Cortex of kidney (tissue), 1 donor: ENCODE measurements at places on chromosomes 1 and 21.

- DNase-seq = no peak
Measured at GRCh38 chr1:53065391-53065790, 3.4 kb downstream of the PODN start.

DNA sequence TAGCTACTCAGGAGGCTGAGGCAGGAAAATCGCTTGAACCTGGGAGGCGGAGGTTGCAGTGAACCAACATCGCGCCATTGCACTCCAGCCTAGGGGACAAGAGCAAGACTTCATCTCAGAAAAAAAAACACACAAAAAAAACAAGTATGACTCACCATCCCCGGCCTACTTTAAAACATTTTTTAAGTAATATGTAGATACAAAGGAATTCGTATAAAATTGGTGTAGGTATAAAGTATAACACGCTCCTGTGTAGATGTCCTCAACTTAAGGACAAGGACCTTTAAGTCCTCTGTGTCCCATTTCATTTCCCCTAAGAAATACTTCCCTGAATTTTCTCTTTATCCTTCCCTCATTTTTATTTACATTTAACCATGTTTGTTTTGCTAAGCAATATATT, 73.4 kb upstream of the PKN2 start:
- DNase-seq = no peak

DNA sequence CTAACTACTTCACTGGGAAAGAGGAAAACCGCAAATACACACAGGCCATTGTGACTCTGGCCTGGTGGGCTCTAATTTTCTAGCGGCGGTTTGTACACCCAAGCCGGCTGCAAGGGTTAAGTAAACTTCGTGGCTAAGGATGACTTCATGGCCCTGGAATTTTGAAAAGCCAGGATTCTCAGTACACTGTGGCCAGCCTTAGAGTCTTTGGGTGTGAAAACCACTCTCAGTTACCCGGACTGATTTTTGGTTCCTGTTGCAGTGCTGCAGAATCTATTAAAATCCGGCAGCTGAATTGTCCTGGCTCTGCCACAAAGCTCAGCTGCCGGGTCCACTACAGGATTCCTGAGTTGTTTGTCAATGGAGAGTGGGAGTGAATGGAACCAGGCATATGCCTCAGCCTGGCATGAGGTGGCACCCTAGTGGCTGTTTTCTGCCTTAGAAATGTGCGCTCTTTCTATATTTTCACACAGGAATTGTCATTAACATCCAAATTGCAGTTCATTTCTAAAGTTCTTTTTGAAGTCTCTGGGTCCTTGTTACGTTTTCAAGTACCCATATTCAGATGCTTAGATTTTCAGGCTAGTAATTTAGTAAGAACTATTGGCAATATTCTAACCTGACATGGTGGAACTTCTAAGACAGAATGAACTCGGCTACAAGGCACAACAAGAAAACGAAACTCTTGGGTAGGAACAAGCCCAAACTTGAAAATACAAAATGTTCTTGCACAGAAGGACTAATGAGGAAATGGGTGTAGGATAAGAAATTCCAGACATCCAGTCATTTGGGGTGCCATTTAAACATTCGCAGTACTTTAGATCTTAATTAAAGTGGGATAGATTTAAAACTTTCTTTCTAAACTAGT, 255.9 kb downstream of the NFIA start:
- no peak for DNase-seq

- DNase-seq = no peak
Measured at GRCh38 chr1:97365026-97365425, 555.8 kb downstream of the DPYD start.

- no peak for DNase-seq
Measured at GRCh38 chr1:88462488-88463261, 221.4 kb upstream of the PKN2 start.

GRCh38 chr1:12019858-12020509, 686 bp downstream of the MIIP start:
- no peak for DNase-seq

GRCh38 chr1:8023287-8023994, 2.7 kb downstream of the ERRFI1 start:
- no peak for DNase-seq

DNA sequence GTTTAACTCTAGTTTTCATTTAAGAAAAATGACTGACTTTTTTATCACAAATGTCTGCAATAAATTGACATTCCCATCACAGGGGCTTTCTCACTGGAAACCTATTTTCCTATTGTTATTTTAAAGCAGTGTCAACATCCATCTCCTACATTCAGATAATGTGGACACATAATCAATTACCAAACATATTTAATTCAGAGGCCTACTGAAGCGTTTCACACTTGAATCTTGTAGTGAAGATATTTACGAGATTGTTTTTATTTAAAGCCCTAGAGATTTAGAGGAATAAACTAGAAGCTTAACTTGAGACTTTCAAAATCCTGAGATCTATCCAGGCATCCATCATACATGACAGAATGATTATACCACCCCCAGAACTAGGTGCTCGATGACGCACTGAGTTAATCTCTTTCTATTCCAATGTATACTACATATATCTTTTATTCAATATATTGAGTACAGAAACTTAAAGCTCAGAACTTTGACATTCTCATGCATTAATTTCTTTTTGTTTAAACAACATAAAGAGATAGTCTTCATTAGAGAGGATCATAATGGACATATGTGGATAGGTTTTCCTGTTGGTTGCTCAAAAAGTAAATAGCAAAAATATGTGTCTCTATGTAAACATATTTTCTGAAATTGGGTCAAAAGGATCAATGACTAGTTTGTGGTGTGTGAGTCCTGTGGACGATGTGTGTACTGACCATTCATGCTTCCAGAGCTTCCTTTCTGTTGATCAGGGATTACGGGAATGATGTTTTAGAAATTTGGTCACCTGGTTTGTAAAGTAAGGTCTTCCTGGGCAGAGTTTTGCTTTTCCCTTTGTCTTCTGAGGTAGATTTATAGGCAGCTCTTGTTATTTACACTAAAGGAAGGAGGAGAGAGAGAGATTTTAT, 171.5 kb upstream of the HMCN1 start:
- no peak for DNase-seq

DNA sequence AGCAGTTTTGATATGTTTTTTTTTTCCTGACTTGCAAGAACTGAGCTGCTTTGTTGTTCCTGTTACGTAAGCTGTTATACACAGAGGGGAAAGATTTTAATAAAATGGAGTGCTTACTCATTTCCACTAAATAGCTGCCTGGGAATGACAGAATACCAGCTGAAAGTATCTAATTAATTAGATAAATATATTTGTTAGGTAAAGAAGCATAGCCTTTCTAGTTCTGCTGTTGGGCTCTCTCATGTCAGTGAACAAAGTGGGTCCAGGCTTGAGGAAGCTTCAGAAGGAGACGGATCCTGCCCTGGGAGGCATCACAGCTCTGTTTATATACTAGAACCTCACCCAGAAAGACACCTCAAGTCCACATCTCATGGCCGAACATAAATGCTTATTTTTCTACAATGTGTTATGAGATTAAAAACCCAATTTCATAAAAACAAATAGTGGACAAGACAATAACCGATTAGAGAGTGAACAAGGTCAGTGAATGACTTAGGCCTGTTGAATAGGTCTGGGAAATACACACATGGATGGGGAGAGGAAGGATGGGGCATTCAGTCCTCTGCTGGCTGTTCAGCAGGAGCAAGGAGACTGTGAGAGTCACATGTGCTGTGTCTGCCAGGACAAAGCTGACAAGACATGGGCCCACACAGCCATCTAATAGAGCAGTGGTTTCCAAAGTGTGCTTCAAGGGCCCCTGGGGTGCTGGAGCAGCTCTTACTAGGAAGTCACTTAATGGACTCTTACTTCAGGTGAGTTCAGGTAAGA, 20.6 kb downstream of the TRAF5 start:
- DNase-seq = no peak

DNA sequence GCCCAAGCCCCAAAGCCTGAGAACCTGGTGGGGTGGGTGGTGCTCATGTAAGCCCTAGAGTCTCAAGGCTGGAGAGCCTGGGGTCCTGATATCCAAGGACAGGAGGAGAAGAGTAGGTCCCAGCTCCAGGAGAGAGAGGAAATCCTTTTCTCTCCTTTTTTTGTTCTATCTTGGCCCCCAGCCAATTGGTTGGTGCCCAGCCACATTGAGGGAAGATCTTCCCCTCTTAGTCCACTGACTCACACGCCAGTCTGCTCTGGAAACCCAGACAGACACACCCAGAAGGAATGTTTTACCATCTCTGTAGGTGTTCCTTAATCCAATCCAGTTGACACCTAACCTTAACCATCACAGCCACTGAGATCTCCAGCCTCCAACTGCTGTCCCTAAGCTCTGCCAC, 16.2 kb upstream of the LIN9 start:
- DNase-seq = no peak

DNA sequence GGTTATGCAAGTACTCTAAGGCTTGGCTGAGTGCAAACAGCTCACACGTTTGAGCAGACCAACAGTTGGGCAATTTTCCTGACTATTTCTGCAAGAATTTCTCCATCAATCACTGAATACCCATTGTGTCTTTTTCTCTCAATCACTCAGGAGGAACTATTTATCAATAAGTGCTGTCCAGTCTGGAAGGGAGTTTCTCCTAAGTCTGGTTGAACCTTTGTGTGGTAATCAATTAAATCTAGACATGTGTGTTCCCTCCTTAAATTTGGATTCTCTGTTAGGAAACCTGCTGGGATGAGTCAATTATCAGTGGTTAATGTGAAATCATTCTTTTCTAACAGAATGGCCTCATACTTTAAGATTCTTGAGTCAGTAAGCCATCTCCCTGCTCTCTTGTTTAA, 6.8 kb upstream of the AADACL3 start:
- DNase-seq = no peak

DNA sequence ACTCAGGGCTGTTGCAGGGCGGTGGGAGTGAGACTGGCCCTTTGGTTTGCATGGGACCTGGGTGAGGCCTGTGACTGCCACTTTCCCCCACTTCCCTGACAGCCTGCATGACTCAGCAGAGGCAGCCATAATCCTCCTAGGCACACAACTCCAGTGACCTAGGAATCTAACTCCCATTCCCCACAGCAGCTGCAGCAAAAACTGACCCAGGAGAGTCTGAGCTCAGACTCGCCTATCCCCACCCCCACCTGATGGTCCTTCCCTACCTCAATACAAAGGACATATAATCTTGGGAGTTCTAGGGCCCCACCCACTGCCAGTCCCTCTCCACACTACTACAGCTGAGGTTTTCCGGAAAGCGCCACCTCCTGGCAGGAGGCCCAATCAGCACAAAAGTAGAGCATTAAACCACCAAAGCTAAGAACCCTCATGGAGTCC, 26.7 kb downstream of the NDC1 start:
- no peak for DNase-seq

GRCh38 chr1:208264469-208265121, 20.4 kb upstream of the PLXNA2 start:
- no peak for DNase-seq

DNA sequence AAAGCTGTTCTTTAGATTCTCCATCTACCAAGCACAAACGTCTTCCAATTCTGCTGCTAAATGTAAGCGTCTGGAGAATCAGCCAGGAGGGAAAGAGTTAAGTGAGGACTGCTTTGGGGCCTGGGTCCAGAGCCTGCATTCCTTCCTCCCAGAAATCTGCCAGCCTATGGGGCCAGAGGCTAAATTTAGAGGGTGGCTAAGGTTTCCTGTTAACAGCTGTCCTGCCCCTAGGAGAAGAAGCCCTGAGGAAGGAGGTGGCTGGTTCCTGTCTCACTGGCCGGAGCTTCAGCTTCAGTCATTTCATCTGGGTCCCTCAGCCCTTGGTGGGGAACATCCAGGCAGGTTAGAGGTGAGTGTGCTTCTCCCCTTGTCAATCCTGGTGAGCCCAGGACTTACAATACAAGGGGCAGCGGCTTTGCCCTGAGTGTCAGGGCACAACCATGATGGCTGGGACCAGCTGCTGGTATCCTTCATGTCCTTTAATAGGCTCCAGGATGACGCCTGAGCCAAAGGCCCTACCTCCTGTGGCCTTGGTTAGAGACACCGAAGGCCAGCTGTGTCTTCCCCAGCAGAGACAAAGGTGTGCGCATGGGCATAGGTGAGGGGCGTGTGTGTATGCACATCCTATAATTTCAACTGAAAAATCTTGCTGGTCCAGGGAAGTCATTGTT, at the start of gene STYXL2:
Gene STYXL2, plus strand, starts transcription at position 230 of the 671 bp plus-strand sequence. CDS start 775 bp downstream, outside the sequence.
- DNase-seq = no peak

GRCh38 chr1:89198081-89198480, 661 bp downstream of the GBP4 start:
- DNase-seq = no peak

DNA sequence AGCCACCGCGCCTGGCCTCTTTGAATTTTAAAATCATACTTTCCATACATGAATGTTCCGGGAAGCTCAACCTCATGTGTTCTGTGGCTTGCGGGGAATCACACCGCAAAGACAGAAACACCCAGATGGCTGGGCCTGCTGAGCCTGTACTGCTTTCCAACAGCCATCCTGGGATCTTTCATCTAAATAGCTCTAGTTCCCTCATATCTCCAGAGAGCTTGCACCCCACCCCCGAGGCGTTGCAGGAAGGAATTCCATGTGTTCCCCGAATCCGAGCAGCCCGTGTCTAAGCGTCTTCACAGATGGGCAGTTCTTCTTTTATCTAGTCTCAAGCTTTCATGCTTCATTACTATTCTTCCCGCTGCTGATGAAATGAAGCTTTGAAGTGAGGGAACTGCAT, 66.4 kb downstream of the IGSF21 start:
- no peak for DNase-seq

GRCh38 chr1:229344139-229344538, 1.3 kb upstream of the CCSAP start:
- DNase-seq = no peak

DNA sequence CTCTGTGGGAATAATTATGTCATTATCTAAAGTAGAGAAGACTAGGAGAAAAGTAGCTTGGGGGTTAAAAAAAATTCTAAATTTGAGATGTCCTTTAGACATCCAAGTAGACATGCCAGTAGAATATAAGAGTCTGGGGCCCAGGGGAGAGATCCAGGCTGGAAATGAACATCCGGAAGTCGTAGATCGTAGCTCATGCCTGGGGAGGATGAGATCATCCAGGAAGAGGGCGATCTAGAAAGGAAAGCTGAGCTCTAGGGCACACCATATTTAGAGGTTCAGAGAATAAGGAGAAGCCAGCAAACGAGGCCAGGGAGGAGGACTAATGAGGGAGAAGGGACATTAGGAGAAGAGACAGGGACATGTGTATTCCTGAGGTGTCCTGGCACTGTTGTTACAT, 12.2 kb downstream of the NGF start:
- no peak for DNase-seq

- DNase-seq = no peak
Measured at GRCh38 chr1:31897526-31898100, 40.6 kb downstream of the PTP4A2 start.

GRCh38 chr21:45994759-45995685, 13.5 kb downstream of the COL6A1 start:
- DNase-seq = no peak
